ENCODE measurements at places on chromosomes 7 and 10.
A peak's percentile ranks its signal among the peaks of the same experiment; 100 is the strongest.

DNA sequence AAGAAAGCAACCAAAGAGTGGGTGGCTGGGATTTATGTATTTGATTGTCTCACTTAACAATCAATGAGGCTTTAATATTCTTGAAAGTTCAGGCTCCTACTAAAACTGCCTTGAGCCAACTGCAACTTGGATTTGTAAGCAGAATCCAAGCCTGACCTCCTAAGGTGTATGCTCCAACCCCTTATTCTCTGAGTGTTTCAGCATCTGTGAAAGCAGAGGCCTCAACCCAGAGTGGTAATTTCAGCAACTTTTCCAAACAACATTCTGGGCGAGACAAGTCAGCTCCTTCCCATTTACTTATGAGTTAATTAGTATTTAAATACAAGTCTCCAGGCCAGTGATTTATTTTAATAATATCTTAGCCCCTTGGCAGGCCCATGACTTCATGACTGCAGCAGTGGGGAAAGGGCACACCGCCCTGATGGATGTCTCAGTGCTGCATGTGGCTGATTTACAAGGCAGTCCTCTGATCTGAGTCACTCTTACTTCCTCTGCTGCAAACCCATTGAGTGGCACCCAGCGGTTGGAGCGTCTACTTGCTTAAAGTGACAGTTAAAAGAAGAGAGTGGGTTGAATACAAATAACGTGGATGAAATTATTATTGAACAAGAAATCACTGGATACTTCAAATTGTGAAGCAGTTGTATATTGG lies 209.1 kb downstream of the TRIL start:
- DNase-seq = peak; percentile 33

- DNase-seq = peak; percentile 78
Measured at GRCh38 chr10:131726076-131726880, 174.5 kb upstream of the PPP2R2D start.

- DNase-seq = no peak
Measured at GRCh38 chr10:43351301-43351700, 20.1 kb upstream of the FXYD4 start.

DNA sequence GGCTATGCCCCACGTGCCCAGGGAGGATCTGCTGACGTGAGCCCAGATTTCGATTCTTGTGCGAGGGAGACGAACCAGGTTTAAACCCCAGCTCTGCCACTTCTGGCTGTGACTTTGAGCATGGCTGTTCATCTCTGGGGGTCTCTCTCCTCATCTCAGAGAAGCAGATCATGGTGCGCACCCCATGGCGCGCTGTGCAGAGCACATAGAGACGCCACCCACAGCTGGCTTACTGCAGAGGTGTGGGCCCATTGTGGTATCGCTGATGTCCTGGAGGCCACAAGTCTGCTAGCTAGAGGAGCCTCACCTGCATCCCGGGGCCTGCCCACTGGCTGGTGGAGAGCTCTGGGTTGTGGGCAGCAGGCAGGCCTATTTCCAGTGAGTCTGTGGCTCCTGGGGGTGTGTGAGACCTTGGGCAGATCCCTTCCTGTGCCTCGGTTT lies 140.5 kb downstream of the LHPP start:
- DNase-seq = no peak

DNA sequence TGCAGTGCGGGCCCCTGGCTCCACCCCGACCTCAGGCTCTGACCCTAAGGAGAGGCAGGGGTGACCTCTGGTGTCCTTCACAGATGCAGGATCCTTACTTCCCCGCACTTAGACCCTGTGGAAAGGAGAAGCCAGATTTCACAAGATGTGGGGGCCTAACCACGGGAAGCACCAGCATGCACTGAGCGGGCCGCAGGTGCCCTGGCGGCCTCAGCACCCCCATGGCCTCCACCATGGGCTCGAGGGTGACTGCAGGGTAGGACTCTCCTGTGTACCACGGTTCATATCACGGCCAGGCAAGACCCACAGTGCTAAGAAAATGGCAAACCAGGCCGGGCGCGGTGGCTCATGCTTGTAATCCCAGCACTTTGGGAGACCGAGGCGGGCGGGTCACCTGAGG lies 410.0 kb upstream of the FOXK1 start:
- no peak for DNase-seq

DNA sequence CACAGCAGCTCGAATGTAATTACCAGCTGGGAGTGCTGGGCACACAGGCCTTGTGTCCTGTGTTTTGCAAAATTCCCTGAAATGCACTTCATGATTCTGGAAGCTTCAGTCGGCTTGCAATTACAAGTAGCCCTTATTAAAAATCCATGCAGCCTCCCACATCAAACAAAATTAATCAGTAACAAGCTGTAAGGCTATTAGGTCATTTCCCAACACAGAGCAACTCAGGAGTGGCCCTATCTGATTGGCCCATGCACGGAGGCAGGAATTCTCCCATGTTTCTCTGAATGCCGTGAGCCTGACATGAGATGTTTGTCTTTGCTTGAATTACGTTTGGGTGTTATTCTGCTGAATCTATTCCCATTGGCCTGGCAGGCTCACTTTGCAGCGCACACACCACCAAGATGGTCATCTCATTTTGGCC lies 36.9 kb downstream of the FOXL3 start:
- no peak for DNase-seq
